Large intestine (tissue), 12 donors: ENCODE measurements at places on chromosomes 7 and 10.

DNA sequence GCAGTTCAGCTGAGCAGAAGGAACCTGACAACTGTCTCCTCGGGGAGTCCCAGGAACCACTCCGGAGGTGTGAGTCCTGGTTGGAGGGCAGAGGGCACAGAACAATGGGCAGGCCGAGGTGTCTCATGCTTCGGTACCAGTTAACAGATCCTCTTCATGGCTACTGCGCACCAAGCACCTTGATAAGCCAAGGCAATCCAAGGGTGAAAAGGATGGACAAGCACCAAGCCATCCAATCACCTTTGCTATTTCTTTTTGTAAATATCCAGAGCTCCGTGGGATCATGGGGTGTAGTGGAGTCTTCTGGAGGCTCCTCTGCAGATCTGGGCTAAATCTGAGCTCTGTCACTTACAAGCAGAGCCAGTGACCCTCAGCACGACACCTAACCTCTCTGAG is 233.5 kb downstream of the WDR11 start:
- no peak for DNase-seq

DNA sequence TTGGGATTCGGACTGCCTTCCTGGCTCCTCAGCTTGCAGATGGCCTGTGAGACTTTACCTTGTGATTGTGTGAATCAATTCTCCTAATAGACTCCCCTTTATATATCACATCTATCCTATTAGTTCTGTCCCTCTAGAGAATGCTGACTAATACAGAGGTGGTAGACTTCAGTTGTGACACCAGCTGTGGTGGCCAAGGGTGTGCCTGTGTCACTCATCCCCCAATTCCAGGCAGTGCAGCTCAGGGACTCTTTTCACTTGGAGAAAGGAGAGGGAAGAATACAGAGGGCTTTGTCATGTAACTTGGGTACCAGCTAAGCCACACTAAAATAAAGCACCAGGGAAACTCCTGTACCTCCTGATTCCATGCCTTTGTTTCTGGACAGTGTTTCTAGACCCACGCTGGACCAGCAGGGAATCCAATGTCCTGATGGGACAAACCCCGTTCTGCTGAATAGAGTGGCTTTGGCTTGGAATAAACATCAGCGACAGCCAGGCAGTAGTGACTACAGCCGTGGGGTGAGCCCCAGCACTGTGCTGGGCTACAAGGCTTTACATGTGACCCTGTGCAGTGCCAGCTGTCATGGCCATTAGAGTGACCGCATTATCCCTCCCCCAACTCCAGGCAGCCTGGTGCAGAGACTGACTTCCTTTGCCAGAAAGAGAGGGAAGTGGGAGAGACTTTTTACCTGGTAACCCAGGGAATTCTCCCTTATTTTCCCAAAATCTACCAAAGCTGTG is 233.6 kb downstream of the ANK3 start:
- DNase-seq: no peak

DNA sequence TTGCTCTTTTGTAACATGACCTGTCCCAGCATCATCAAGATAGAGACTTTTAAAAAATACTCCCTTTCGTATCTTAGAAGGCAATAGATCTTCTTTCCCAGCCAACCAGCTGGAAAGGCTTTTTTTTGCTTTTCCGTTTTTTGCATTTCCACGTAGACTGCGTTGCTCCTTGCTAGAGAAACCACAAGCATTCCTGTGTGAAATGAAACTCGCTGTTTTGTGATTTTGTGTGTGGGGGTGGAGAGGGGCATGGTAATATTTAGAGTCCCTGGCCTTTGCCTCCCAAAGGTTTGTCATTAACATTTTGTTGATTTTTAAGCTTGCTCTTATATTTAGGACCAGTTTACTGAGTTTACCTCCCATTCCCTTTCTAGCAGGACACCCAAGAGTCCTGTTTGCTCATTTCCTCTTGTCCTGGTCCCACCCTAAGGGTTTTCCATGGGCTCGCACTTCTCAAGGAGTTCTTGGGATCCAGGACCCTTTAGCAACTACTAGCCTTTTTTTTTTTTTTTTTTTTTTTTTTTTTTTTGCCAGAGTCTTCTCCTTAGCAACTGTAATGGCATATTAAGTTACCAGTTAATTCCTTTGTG is 243.6 kb downstream of the BICC1 start:
- no peak for DNase-seq

DNA sequence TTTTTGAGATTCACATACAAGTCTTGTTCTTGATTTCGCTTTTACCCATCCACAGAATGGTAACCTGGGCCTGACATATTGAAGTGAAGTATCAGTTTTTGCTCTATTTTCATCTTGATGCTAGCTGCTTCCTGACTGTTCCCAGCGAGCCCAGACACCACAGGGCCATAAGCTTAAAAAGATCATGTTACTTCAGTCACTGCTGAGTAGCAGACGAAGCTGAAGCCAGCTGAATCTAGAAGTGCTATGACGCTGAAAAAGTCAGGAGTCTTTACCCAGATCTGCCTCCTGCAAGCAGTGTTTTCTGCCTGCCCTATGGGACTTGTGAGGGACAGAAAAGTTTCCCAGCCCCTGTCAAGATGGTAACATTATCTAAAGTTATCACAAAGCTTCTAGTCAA is 2.7 kb upstream of the PRXL2A start:
- DNase-seq: no peak

DNA sequence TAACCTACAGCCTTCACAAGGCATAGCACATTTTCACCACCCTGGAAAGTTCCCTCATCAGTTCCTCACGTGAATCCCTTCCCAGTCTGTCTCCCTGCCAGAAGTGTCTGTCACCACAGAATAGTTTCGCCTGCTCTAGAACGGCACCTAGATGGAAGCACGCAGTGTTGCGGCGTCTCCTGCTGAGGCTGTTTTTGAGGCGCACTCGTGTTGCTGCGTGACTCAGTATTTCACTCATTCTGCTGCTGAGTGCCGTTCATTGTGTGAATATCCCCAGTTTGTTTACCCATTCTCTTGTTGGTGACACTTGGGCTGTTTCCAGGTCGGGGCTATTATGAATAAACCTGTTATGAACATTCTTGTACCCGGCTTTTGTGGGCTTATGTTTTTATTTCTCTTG is 12.8 kb downstream of the NOS3 start:
- DNase-seq: no peak

DNA sequence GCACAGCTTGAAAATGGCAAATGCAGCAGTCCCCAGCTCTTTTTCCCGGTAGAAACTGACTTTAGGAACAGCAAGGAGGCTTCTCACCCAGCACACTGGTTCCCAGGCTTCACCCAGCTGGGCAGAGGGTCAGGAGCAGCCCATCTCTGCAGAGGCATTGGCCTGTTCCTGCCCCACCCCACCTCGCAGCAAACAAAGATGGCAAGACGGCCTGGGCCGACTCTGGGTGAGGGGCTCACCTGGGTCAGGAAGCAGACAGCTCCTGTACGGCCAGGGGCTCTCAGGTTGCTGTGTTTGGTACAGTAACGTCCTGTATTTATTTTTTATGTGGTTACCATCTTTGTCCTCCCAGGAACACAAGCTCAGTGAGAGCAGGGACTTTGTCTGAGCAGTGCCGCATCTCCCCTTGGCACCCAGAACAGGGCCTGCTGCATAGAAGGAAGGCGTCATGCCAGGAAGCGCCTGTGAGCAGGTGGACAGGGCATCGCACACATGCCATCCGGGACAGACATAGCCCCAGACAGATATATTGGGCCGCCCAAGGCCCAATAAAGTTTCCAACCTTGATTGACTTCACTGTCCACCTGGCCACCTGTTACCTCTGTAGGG is 585.0 kb upstream of the FOXK1 start:
- DNase-seq: no peak

- DNase-seq: no peak
Observed at GRCh38 chr10:88901984-88902789, 22.1 kb downstream of the STAMBPL1 start.

- no peak for DNase-seq
Observed at GRCh38 chr7:82406937-82407336, 36.6 kb downstream of the CACNA2D1 start.

GRCh38 chr10:116287906-116288501 is 15.0 kb upstream of the GFRA1 start:
- no peak for DNase-seq

GRCh38 chr10:62384057-62384446 is 9.9 kb downstream of the ZNF365 start:
- DNase-seq: no peak
